ENCODE measurements at places on chromosomes 3 and 15. TPM values are rescaled to one million over a fixed set of nuclear protein-coding genes. Genes with fewer than 3 reads are reported as not detected.

- DNase-seq = peak; percentile 83
Measured at GRCh38 chr3:133937756-133938601, 42.3 kb upstream of the RAB6B start.

GRCh38 chr15:72825829-72826228, 42.3 kb upstream of the ADPGK start:
- DNase-seq = no peak

- no peak for DNase-seq
Measured at GRCh38 chr3:71006810-71007785, 576.4 kb downstream of the FOXP1 start.

- DNase-seq = no peak
Measured at GRCh38 chr3:14587740-14588360, 47.7 kb upstream of the GRIP2 start.

THBS1 gene
- 4,139 TPM for total RNA-seq

- no peak for DNase-seq
Measured at GRCh38 chr3:186442162-186442561, 80.1 kb upstream of the DGKG start.

GRCh38 chr3:153087595-153088566, 74.1 kb upstream of the RAP2B start:
- DNase-seq = no peak

UROC1 gene
- not detected for total RNA-seq

DNA sequence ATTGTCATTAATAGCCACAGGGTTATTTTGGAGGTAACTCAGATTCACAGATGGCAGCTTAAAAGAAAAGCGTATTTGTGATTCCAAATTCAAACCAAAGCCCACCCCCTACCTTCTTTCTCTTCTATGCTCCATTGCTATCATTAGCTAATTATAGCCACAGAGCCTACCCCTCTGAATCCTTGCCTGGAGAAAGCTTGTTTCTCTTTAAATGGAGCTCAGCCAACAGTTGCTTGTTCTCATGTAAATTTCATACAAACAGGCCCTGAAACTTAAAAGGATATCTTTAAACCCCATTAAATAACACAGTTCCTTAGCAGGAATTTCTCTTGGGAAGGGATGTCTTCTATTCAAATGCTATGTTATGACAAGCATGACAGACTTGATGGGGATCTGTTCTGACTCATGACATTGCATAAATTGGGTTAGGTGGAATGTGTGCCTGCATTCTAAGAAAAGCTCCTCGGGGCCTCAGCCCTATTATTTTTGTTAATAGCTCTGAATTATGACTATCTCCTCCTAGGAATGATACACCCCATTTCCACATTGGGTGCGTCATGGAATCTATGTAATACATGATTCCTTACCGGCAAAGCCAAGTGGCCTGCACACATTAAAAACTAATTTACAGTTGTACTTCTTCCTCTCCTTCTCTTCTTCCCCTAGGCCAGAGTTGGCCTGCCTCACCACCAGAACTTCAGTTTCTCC, 265.8 kb downstream of the TAFA4 start:
- DNase-seq = no peak

- no peak for DNase-seq
Measured at GRCh38 chr3:100060685-100061484, 53.4 kb downstream of the FILIP1L start.

DNA sequence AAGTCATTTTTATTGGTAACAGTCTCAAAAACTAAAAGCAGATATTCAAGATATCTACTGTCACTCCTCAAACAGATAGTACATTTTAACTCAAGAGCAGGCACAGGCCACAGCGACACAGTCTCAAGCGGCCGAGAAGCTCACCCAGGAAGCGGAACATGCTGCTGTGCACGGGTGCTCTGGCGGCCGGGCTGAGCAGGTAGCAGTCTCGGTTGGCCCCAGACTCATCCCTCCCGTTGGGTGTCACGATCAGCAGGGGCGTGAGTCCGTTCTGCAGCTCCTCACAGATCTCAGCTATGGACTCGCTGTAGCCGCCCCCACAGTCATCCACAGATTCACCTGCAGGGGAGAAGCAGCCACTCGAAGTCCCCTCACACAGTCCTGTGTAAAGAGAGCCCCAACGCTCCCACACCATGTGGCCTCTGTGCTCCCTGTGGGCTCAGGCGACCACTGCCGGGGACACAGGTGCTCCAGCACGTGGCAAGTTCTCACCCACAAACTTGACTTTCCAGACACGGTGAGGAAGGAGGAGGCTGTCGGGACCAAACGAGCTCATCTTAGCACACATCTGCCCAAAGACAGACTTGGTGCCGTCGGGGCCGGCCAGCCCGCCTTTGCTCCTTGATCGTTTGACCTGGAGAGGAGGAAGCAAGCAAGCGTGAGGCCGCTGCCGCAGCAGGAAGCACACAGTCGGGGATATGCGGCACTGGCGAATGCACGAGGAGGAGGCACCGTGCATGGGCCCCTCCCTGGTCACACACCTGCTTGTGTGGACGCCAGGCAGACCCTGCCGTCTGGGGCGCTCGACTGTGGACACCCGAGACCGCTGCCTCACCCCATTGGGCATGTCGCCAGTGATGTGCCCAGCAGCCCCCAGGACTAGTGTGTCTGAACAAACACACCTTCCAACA, 17.7 kb upstream of the OCA2 start:
- DNase-seq = peak; percentile 62

IGF2BP2 gene
- total RNA-seq = 9.0 TPM

RYR3 gene
- 0.48 TPM for total RNA-seq

PATL2 gene
- 2.2 TPM for total RNA-seq

DNA sequence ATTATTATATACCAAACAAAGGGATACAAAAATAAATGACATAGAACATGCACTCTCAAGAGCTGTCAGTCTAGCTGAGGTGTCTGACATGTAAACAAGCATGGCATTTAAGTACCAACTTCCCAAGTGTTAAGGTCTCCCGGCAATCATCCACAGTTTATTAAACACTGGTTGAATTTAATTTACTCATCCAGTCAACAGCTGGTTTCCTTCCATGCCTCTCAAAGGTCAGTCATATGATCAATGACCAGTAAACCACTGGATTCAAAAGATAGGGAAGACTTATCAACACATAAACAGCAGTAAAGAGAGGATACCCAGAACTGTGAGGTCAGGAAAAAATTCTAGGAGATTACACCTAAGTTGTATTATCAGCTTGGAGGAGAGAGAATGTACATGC, 80.4 kb downstream of the ADAM10 start:
- DNase-seq = no peak

HOMER2 gene
- 2.9 TPM for total RNA-seq

GRK7 gene
- total RNA-seq = not detected

SYNPR gene
- total RNA-seq = not detected

DNA sequence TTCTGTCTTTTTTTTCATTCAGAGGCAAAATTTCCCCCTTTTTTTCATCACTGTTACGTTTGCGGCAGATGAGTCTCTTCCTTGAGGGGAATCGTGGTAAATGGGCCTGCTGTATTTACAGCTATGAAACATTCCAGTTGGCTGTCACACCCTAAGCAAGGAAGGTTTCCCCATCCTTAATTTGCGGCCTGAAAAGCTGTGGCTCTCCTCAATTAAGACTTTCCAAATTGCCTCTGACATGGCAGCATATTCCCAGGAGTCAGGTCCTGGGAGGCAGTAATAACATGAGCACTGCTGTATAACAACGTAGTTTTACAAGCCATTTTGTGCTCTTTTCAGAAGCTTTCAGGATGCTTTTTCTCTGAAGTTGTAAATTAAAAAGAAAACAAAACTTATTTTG, 420.9 kb downstream of the LPP start:
- DNase-seq = no peak

ARIH2 gene
- 92.3 TPM for total RNA-seq

DNA sequence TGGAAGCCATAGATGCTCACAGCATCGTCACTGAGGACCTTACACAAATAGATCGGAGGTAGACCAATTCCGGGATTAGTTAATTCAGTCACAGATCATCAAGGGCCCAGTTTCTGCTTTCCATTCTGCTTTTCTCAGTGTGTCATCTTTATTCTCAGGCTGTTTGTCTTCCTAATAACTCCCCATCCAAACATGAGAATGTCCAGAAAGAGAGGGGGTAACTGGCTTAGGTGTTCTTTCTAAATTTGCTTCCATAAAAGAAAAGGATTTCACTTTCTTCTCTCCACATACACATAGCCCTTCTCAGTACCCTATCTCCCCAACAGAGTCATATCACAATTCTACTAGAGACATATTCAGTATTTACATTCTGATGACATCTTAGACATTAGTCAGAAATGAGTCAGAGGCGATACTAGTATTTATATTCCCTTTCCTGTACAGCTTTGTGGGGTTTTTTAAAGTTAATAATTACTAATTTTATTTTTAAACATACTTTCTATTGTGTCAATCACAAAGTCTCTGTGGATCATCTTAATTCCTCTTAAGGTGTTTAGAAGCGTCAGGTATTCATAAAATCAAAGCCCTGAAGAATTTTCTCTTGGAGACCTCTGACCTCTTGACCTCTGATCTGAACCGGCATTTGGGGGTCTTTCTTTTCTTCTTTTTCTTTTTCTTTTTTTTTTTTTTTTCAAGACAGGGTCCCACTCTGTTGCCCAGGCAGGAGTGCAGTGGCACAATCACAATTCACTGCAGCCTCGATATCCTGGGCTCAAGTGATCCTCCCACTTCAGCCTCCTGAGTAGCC, 24.3 kb upstream of the IL12A start:
- no peak for DNase-seq

IMPG2 gene
- total RNA-seq = 0.13 TPM

GRCh38 chr3:129330409-129330808, 51.7 kb downstream of the HMCES start:
- no peak for DNase-seq

FSIP1 gene
- total RNA-seq = not detected

DNA sequence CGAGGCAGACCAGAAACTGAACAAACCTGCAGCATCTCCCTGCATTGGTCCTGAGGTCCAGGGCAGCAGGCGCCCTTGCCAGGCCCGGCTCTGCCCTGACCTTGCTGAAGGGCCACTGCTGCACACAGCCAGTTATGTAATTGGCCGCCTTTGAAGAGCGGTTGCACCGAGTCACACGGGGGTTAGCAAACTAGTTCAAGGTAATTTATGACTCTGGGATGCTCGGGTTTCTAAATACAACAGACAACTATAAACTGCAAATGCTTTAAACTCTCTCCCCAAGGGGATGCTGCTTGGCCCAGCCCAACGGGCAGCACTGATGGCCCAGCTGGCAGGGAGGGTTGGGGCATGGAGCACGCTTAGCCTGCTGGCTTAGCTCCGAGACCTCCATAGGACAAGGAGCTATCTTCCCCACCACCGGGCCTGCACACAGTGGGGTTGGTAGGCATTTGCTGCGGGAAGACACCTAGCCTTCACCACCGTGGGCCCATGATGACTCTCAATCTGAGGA, 60.3 kb upstream of the IQSEC1 start:
- peak; percentile 53 for DNase-seq

DNA sequence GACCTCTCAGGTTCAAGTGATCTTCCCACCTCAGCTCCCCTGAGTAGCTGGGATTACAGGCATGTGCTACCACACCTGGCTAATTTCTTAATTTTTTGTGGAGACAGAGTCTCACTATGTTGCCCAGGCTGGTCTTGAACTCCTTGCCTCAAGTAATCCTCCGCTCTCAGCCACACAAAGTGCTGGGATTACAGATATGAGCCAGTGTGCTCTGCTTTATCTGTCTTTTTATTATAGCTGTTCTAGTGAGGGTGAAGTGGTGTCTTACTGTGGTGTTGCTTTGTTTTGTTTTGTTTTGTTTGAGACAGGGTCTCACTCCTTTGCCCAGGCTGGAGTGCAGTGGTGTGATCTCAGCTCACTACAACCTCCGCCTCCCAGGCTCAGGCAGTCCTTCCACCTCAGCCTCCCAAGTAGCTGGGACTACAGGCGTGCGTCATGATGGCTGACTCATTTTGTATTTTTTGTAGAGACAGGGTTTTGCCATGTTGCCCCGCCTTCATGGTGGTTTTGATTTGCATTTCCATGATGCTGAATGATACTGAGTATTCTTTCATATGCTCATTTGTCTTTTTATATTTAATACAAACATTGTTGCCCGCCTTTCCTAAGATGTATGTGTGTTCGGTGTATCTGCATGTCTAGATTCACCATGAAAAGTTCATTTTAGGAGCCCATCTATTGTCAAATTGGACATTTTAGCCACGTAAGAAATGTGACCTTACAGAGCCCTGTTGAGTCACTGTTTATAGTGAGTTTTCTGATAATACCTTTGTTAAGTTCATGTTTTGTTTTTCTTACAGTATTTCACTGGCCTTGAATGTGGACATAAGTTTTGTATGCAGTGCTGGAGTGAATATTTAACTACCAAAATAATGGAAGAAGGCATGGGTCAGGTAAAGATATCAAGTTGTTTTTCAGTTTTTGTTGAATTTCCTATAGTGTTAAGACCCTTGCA, 80.6 kb downstream of the ARIH1 start:
- no peak for DNase-seq

DNA sequence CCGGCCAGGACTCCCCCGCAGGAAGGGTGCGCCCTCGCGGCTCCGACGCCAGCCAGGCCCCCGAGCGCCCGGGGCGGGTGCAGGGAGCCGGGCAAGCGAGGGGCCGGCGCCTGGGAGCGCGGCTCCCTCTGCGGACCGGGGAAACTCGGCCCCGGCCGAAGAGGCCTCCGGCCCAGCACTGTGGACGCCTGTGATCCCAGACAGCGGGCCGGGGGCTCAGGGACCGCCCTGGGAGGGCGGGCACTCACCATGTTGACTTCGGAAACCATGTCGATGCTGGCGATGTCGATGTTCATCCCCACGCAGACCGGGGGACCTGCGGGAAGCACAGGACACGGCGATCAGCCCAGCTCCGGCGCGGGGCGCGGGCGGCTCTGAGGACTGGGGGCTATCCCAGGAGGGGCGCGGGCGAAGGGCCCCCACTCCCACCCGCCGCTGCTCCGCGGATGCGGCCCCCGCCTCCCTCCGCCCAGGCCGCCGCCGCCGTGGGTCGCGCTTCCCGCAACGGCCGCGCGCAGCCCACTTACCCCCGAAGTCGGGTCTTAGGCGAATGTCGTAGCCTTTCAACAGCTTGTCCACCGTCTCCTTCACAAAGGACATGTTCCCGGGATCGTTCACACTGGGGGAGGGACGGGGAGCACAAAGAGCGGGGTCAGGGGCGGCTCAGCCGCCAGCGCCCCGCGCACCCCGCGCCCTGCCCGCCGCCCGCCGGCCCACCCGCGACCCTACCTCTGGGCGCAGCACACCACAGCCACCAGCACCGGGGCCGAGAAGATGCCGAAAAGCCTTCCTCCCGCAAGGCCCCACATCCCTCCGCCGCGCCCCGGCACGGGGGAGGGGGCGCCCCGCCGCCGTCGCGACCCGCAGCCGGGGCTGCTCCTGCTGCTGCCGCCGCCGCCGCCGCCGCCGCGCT, at the start of gene GABRB3:
TSS of gene GABRB3 (minus strand) at position 913 of the 913 bp plus-strand sequence.
- no peak for DNase-seq

GCNT3 gene
- 0.55 TPM for total RNA-seq

RTP3 gene
- not detected for total RNA-seq

- peak; percentile 71 for DNase-seq
Measured at GRCh38 chr15:28904541-28905315, 19.0 kb downstream of the APBA2 start.
